ENCODE measurements at places on chromosomes 7 and 10.

DNA sequence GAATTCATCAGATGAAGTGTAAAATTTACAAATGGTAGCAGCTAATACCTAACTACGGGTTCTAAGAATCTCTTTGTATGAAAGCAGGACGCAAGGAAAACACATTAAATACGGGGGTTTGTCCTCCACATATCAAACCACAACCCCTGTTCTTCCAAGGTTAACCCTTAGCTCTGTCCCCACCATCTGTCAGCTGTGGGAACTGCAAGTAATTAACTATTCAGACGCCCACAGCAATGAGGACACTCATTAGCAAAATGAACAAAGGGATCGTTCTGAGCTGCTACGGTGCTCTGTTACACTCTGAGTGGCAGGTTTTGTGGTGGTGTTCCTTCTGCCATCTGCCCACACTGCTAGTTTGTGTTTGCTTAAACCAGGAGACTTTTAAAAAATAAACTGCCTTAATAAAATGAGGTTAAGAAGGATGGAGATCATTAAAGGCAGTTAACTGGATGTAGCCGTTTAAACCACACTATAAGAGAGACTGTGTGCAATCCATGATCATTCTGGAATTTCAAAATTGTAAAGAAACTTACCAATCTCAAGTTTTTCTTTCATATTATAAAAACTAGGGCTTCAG, 51.4 kb downstream of the C10orf67 start:
- peak; percentile 19 for DNase-seq

GRCh38 chr7:38335492-38336147, 62.2 kb upstream of the TARP start:
- peak; percentile 84 for DNase-seq

DNA sequence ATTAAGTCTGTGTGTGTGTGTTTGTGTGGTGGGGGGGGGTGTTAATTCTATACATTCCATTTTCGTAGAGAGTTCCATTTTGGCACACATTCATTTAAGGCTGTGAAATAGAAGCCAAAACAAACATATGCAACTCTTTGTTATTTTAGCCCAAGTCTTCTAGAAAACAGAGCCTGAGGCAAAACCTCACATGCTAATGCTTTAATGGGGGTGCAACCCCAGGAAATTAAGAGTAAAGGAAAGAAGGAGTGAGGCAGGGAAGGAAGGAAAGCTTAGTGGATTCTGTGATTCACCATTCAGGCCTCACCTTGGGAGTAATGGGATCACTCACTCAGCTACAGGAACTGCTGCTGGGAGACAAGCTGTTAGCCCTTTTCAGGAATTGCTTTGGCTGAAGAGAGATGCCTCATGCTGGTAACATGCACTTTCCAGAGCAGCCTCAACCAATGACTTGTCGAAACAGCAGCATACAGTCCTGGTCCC, 73.0 kb upstream of the CTTNBP2 start:
- no peak for DNase-seq

- no peak for DNase-seq
Measured at GRCh38 chr10:123884907-123885381, 6.7 kb downstream of the CPXM2 start.

DNA sequence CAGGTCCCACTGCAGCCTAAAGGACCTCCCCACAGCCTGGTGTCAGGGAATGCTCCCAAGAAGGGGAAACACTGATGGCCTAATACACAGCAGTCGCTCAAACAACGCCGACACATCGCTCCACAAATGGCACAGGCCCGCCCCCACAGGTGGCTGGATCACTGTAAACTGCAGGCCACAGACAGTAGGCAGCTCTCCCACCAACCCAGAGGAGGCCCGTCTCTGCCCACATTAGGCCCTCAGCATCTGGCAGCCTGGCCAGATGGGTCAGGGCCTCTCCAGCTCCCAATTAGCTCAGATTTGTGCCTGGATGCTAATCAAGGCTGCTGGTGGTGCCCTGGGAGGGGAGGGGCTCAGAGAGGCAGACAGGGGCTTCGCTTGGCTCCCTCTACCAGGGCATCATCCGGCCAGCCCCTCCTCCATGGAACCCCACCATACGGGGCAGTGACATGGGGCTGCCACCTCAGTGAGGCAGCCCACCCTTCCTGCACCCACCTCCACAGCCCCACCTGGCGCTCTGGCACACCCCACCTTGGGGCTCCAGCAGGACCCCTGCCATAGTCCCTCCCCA, 42.7 kb downstream of the CAMK2B start:
- peak; percentile 2 for DNase-seq

DNA sequence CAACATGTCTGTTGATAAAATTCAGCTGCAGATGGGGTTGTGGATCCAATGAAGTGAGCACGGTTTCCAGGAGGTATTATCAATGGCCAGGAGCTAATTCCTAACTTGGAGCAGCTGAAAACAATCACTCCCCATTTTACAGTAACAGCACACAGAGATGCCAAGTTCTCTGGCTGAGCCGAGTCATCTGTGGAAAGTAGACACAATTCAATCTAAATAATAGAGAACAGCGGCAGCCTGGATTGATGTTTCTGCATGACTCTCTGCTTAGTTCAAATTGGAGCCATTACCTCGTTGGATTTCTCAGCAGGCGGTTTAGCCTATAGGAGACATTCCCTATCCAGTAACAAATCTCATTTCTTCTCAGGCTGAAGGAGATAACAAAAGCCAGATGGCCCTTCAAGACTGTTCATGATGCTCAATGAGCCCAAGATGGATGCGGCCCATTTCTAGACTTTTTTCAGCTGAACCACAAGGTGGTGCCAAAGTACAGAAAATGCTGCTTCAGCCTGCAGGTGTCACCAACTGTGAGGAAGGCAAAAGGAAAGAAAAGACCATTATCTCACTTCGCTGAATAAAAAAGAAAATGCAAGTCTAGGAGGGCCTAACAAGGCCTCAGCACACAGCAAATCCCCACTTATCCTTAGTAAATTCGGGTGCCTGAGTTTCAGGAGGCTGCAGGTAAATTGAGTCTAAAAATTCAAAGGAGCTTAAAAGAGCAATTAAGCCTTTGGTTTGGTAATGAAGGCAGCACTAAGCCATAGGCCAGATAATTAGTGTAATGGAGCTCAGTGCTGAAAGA, 83.7 kb downstream of the SLC16A9 start:
- no peak for DNase-seq

Measured in left colon (tissue), 2 donors.